ENCODE measurements at places on chromosomes 11 and 22. TPM values are rescaled to one million over a fixed set of nuclear protein-coding genes. Genes with fewer than 3 reads are reported as not detected.

DNA sequence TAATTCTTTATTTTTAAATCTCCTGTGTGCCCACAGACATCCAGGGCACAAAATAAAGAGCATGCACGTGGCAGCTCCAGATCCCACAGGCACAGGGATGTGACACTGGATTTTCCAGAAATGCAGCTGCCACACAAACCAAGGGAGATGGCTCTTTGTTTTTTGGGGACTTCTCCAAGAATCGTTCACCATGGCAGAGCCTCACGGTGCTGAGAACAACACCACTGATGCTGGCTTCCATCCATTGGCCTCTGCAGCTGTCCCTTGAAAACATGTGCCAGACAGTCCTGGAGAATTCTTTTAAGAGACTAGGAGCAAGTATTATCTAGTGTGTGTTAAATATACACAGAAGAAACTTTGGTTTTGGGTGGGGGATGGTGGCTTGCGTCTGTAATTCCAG lies 108.4 kb upstream of the SLC22A12 start:
- no peak overlapping the region for H3K4me3 ChIP-seq
- H3K36me3 ChIP-seq: no peaks in the 10 kb centered on the region
- H3K27me3 ChIP-seq: peaks cover 78% of the 10 kb centered on the region
- no peaks in the 10 kb centered on the region for H3K4me1 ChIP-seq

- H3K4me3 ChIP-seq: no peak overlapping the region
- H3K27ac ChIP-seq: no peak overlapping the region
These were observed 27.9 kb downstream of the TCP11L1 start for GRCh38 chr11:33067294-33067693.

DNA sequence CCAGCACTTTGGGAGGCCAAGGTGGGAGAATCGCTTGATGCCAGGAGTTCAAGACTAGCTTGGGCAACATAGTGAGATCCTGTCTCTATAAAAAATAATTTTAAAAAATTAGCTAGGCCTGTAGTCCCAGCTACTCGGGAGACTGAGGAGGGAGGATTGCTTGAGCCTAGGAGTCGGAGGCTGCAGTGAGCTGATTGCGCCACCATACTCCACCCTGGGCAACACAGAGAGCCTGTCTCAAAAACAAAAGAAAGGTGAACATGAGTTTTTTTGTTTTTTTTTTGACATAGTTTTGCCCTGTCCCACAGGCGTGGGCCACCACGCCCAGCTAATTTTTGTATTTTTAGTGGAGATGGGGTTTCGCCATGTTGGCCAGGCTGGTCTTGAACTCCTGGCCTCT lies 17.6 kb downstream of the MED15 start:
- no peaks in the 10 kb centered on the region for H3K27me3 ChIP-seq
- H3K36me3 ChIP-seq: peaks cover 23% of the 10 kb centered on the region
- no peak overlapping the region for H3K4me3 ChIP-seq
- peaks cover 32% of the 10 kb centered on the region for H3K4me1 ChIP-seq
- no peak for DNase-seq
- no peak overlapping the region for H3K27ac ChIP-seq

DNA sequence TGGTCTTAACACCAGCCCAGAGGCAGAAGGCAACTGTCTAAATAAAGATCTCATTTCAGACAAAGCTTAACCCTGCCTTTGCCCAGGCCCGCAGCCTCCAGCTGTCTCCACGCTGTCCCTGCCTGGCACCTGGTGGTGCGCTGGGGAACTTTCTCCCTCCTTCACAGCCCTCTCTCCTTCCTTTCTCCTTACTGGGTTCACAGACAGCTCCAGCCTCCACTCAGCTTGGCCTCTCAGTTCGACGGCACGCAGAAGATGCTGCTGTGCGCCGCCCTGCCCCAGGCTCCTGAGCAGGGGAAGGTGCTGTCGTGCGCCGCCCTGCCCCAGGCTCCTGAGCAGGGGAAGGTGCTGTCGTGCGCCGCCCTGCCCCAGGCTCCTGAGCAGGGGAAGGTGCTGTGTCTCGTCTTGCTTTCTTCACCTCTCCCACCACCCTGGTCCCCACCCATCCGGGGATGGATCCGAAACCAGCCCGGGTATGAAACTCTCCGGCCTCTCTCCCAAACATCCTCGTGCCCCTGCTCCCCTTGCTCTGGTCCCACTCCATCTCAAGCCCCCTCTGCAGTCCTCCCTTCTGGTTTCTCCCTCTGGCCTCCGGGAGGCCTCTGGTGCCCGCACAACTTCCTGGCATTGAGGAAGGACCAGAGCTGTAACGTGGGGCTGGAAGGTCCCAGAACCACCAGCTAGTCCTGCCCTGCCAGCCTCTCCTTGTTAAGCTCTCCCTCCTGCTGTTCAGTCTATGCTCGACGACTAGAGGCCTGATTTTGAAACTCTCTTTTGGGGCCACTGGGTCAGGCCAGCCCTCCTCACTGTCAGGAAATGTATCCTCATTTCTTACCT lies 22.9 kb upstream of the JAM3 start:
- peaks cover 11% of the 10 kb centered on the region for H3K4me1 ChIP-seq
- no peak overlapping the region for H3K27ac ChIP-seq
- no peak for DNase-seq
- no peaks in the 10 kb centered on the region for H3K36me3 ChIP-seq
- peaks cover 21% of the 10 kb centered on the region for H3K27me3 ChIP-seq

DNA sequence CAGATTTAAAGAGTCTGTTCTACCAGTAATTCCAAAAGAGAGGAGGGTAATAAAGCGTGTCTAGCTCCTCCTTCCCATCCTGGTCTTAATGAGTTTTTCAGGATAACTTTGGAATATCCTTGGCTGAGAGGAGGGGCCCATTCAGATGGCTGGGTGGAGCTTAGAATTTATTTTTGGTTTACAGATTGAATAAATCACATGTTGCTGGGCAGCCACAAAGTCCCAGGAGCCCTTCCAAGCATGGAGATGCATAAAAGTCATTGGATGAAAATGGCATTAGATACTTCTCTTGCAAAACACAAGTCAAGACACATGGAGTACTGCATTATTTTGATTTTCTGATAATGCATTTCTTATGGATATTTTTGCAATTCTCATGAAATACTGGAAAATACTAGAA lies 139.0 kb downstream of the TRPC6 start:
- no peaks in the 10 kb centered on the region for H3K36me3 ChIP-seq
- H3K4me3 ChIP-seq: no peak overlapping the region
- peaks cover 41% of the 10 kb centered on the region for H3K4me1 ChIP-seq
- H3K27me3 ChIP-seq: no peaks in the 10 kb centered on the region
- H3K27ac ChIP-seq: no peak overlapping the region

DNA sequence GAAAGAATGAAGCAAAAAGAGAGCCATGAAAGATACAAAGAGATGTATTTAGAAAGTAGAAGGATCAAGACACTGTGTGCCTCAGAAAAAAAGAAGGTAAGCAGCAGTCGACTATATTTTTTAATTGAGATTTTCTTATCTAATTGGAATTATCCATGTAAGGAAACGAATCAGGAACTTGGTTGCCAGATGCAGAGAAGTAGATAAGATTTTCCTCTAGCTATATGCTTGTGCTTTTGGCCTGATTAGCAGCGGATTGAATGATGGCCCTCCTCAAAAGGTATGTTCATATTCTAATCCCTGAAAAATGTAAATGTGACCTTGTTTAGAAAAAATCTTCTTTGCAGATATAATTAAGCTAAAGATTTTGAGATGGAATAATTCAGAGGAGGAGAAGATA lies 43.9 kb upstream of the CARD18 start:
- no peak overlapping the region for H3K4me3 ChIP-seq
- H3K4me1 ChIP-seq: 0 out of 2 replicates have a peak, but pooled peaks cover 3% of the 10 kb centered on the region
- H3K36me3 ChIP-seq: no peaks in the 10 kb centered on the region
- no peak for DNase-seq
- H3K27ac ChIP-seq: no peak overlapping the region
- H3K27me3 ChIP-seq: no peaks in the 10 kb centered on the region

DNA sequence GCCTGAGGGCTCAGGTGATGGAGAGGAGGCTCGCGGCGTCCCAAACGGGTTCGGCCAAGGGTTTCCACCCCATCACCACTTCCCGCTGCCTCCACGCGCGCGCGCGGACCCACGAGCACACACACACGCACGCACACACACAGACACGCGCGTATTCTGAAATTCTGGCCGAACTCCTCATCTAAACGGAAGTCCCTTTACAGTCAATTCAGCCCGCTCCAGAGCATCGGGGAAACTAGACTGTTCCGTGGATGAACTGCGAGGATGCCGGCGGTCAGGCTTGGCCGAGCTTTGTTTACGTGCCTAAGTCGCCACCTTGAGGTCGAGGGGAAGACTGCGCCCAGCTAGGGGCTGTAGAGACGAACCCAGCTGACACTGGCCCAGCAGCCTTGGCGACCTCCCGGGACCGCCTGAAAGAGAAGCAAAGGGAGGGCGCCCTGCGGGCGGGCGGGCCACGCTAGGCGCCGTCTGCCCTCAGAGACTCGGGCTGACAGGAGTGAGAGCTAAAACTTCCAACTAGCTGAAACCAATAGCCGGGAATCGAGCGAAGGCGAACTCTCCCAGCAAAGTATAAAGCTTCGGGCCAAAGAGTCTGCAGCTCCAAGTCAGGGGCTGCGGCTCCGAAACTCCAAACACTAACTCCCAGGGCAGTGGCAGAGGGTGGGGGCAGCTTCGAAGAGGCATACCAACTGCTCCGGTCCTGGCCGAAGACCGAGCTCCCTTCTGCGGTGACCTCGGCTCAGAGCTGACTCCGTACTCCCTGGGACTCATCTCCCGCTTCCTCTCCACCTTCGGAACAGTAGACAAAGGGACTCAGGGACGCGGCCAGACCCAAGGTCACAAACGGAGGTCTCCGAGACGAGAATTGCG lies 124.7 kb upstream of the C11orf58 start:
- H3K27me3 ChIP-seq: peaks cover 82% of the 10 kb centered on the region
- peaks cover 13% of the 10 kb centered on the region for H3K4me1 ChIP-seq
- no peak overlapping the region for H3K27ac ChIP-seq
- DNase-seq: peak; percentile 84

- H3K4me3 ChIP-seq: no peak overlapping the region
- H3K36me3 ChIP-seq: no peaks in the 10 kb centered on the region
- DNase-seq: peak; percentile 69
- H3K27me3 ChIP-seq: no peaks in the 10 kb centered on the region
- peaks cover 22% of the 10 kb centered on the region for H3K4me1 ChIP-seq
These were observed 1154.2 kb upstream of the TENM4 start for GRCh38 chr11:80595011-80595410.

- H3K4me1 ChIP-seq: no peaks in the 10 kb centered on the region
- no peak overlapping the region for H3K4me3 ChIP-seq
- H3K27ac ChIP-seq: no peak overlapping the region
- no peaks in the 10 kb centered on the region for H3K27me3 ChIP-seq
- H3K36me3 ChIP-seq: no peaks in the 10 kb centered on the region
These were observed 6.4 kb downstream of the APOBEC3G start for GRCh38 chr22:39083212-39084165.

GRCh38 chr11:122879785-122880184 lies 2.8 kb upstream of the JHY start:
- H3K4me1 ChIP-seq: peaks cover 16% of the 10 kb centered on the region
- H3K4me3 ChIP-seq: no peak overlapping the region
- H3K36me3 ChIP-seq: no peaks in the 10 kb centered on the region

DNA sequence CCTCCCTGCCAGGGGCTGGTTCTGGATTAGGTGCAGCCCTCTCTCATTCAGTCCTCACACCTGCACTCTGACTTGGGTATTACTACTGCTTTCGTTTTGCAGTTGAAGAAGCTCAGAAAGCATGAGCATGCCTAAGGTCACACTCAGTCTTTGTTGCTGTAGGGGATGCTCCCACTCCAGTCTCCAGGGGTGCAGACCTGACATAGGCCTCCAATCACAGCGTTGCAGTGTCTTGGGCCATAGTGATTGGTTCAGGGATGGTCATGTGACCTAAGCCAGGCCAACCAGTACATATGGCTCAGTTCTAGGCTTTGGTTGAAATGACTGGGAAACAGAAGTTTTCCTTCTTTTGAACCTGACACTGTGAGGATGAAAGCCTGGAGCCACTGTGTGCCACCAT lies 61.7 kb downstream of the FBXO7 start:
- no peaks in the 10 kb centered on the region for H3K27me3 ChIP-seq
- DNase-seq: no peak
- H3K36me3 ChIP-seq: no peaks in the 10 kb centered on the region
- no peak overlapping the region for H3K4me3 ChIP-seq
- H3K4me1 ChIP-seq: no peaks in the 10 kb centered on the region
- H3K27ac ChIP-seq: no peak overlapping the region

DNA sequence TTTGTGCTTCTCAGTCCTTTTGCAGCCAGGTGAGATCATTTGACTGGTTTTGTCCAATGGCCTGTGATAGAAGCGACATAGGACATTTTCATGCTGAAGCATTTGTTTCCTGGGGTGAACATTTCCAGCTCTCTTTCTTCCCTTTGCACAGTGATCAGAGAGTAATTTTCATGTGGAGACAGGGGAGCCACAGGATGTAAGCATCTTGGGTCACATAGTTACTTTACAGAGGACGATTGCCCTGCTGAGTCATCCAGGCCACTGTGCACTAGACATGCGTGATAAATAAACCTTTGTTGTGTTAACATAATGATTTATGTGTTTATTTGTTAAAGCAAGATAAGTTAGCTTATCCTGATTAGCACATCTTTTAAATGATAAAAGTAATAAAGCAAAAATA lies 263.5 kb upstream of the CCDC179 start:
- DNase-seq: peak; percentile 56
- no peaks in the 10 kb centered on the region for H3K27me3 ChIP-seq
- H3K4me3 ChIP-seq: no peak overlapping the region
- H3K27ac ChIP-seq: peak overlapping the region; percentile 56

DNA sequence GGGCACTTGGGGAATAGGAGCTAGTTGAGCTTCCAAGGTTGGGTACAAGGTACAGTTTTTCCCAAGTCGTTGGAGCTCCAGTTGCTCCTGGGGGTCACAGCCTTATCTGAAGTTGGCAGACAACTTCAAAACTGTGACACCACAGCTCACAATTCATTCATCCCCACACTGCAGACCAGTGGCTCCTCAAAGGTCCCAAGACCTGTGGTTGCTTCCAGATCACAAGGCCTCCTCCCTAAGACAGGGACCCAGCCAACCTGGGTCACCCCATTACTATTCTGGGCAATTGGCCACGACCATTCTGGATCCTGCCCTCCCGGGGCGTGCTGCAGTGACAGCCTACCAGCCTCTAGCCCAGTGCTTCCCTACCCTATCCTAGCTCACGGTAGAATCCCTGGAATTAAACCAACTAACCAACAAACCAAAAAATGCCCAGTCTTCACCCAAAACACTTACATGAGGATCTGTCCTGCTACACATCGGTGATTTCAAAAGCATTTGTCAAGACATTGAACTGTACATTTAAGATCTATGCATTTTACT lies 862 bp upstream of the PDXP start:
- H3K27ac ChIP-seq: 0 out of 2 replicates have a peak overlapping the region, but pooled peaks have one; percentile 6
- H3K4me3 ChIP-seq: peak overlapping the region; percentile 69
- peaks cover 26% of the 10 kb centered on the region for H3K4me1 ChIP-seq

GRCh38 chr22:37806409-37807333 lies 1.1 kb upstream of the GCAT start:
- peak overlapping the region; percentile 66 for H3K27ac ChIP-seq
- H3K36me3 ChIP-seq: no peaks in the 10 kb centered on the region
- H3K4me1 ChIP-seq: peaks cover 17% of the 10 kb centered on the region
- DNase-seq: peak; percentile 49

Gene MMP3
- total RNA-seq: not detected

Gene TMEM218
- total RNA-seq: 37.0 TPM

Gene DAGLA
- total RNA-seq: 8.6 TPM

Gene SCGB1C1
- not detected for total RNA-seq

Gene MS4A15
- total RNA-seq: not detected

Gene BTG4
- total RNA-seq: not detected

Gene CDHR5
- not detected for total RNA-seq

Gene SMIM35
- not detected for total RNA-seq
